ENCODE measurements at places on chromosomes 12 and 14.

DNA sequence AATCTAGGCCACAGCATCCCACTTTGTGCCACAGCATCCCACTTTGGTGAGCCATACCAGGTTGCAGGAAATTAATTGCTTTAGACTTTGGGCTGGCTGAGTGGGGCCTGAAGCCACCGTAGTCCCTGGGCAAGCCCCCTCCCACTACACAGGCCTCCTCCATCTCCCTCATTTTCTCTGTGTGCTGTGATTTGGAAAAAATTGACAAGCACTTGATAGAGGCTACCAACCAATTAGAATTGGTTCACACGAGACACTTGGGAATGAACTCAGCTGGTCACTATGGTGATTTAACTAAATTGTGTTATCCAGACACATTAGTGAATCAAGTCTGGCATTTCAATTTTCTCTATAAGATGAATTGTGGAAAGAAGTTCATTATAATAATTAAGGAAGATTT lies 481.1 kb downstream of the DIO2 start:
- no peak for DNase-seq

GRCh38 chr12:112308652-112309051 lies 73.6 kb downstream of the HECTD4 start:
- DNase-seq, result no peak

- no peak for DNase-seq
Measured at GRCh38 chr14:58770491-58770982, 132.8 kb downstream of the DACT1 start.

GRCh38 chr12:27966870-27967269 lies 5.7 kb downstream of the PTHLH start:
- no peak for DNase-seq

DNA sequence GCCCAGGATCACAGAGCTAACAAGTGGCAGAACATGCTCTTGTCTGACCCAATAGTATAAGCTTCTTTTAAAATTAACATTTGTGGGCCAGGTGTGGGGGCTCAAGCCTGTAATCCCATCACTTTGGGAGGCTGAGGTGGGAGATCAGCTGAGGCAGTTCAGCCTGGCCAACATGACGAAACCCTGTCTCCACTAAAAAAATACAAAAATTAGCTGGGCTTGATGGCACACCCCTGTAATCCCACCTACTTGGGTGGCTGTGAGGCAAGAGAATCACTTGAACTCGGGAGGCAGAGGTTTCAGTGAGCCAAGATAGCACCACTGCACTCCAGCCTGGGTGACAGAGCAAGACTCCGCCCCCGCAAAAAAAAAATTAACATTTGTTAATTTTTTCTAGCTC lies 33.0 kb upstream of the IL22 start:
- no peak for DNase-seq

- no peak for DNase-seq
Measured at GRCh38 chr14:98956181-98956580, 315.8 kb downstream of the BCL11B start.

- DNase-seq, result no peak
Measured at GRCh38 chr12:12900786-12901157, 9.4 kb downstream of the GPRC5A start.

- DNase-seq, result no peak
Measured at GRCh38 chr12:53754633-53755264, 3.0 kb upstream of the CISTR start.

DNA sequence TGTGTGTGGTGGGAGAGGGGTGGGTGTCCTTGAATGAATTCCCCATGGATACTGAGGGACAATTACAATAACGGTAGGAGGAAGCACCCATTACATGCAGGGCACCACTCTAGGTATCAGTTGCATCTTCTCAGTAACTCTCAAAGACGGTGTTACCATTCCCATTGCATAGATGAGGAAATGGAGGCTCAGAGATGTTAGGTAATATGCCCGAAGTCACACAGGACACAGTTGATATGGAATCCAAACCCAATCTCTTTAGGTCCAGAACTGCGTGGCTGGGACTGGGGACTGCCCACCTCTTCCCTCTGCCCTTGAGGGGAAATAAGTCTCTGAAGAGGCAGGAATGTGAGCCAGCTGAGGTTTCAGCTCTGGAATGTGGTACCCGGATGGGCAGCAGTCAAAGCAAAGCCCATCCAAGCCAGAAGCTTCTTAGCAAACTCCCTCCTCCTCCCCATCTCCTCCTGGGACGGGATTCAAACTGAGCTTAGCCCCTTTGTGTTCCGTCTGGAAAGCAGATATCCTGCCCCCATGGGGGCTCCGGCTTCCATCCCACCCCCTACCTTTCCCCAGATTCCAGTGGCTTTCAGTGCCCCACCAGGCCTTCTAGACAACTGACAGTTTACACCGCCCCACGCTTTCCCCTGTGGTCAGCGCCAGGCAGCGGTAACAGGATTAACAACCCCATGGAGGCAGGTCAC lies 187.5 kb downstream of the RBM19 start:
- no peak for DNase-seq

- no peak for DNase-seq
Measured at GRCh38 chr12:33818313-33818712, 204.0 kb upstream of the ALG10 start.

DNA sequence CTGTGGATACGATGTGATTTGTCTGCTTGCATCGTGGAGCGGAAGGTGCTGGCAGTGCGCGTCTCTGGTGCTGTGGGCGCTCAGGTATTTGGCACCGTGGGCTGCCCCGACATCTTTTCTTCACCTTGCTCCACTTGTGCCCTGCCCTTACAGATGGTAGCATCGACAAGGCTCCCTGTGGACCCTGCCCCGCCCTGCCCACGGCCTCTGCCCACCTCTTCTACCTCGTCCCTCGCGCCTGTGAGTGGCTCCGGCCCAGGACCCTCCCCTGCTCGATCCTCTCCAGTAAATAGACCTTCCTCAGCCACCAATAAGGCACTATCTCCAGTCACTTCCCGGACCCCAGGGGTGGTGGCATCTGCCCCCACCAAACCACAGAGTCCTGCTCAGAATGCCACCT lies 36.6 kb downstream of the EP400 start:
- DNase-seq, result no peak

DNA sequence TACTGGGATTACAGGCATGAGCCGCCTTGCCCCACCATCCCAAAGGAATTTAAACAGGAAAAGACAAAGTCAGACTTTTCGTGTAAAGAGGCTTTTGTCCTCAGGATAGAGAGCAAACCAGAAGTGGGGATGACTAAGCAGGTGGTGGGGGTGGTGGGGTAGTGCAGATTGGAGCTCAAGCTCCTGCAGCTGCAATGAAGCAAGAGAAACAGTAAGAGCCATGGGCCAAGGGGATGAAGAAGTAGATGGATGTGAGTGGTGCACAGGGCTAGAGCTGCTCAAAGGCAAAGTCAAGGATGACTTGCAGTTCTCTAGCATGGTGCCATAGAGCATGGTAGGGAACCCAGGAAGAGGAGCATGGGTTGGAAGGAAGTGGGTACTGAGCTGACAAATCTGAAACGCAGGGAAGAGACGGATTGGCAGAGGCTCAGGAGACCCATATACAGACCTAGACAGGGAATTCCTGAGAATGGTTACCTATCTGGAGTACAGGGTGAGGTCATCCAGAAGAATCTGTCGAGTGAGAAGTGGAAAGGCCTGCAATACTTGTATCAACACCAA lies 11.4 kb upstream of the RNF34 start:
- no peak for DNase-seq

Data from stimulated activated CD8-positive, alpha-beta memory T cell treated with anti-CD3 and anti-CD28 coated beads, Interleukin-12 subunit alpha, Interleukin-12 subunit beta, amount 100 ng/mL, for 1 hour (primary cell).